ENCODE measurements at places on chromosomes 5 and 9. TPM values are rescaled to one million over a fixed set of nuclear protein-coding genes. Genes with fewer than 3 reads are reported as not detected.

The CNTNAP3 gene
- total RNA-seq: 5.1 TPM

The BHMT gene
- 1.6 TPM for total RNA-seq

The ARHGEF37 gene
- 1.8 TPM for total RNA-seq

The GHR gene
- total RNA-seq: 0.19 TPM

The SV2C gene
- 0.24 TPM for total RNA-seq

The CEMIP2 gene
- total RNA-seq: 52.1 TPM

The FCHO2 gene
- 15.7 TPM for total RNA-seq

The IL4 gene
- total RNA-seq: not detected

The NOTCH1 gene
- total RNA-seq: 60.9 TPM

The DBH gene
- 0.29 TPM for total RNA-seq

The FOXI1 gene
- total RNA-seq: not detected

The C9orf50 gene
- total RNA-seq: not detected

The CPEB4 gene
- 14.3 TPM for total RNA-seq

GRCh38 chr5:58022055-58022454 lies 437.8 kb downstream of the PLK2 start:
- no peaks in the 10 kb centered on the region for H3K36me3 ChIP-seq
- H3K27ac ChIP-seq: no peak overlapping the region
- no peak for DNase-seq
- H3K4me1 ChIP-seq: no peaks in the 10 kb centered on the region
- H3K4me3 ChIP-seq: no peak overlapping the region

GRCh38 chr9:123957731-123958130 lies 27.8 kb upstream of the DENND1A start:
- H3K36me3 ChIP-seq: no peaks in the 10 kb centered on the region
- DNase-seq: no peak
- peaks cover 2% of the 10 kb centered on the region for H3K4me1 ChIP-seq

GRCh38 chr9:69573651-69574050 lies 98.5 kb downstream of the APBA1 start:
- H3K27me3 ChIP-seq: no peaks in the 10 kb centered on the region
- H3K27ac ChIP-seq: no peak overlapping the region
- no peak for DNase-seq
- no peak overlapping the region for H3K4me3 ChIP-seq
- H3K36me3 ChIP-seq: no peaks in the 10 kb centered on the region

GRCh38 chr9:124292696-124293593 lies 35.2 kb downstream of the NEK6 start:
- no peak overlapping the region for H3K27ac ChIP-seq
- H3K27me3 ChIP-seq: no peaks in the 10 kb centered on the region
- DNase-seq: no peak
- no peak overlapping the region for H3K4me3 ChIP-seq

DNA sequence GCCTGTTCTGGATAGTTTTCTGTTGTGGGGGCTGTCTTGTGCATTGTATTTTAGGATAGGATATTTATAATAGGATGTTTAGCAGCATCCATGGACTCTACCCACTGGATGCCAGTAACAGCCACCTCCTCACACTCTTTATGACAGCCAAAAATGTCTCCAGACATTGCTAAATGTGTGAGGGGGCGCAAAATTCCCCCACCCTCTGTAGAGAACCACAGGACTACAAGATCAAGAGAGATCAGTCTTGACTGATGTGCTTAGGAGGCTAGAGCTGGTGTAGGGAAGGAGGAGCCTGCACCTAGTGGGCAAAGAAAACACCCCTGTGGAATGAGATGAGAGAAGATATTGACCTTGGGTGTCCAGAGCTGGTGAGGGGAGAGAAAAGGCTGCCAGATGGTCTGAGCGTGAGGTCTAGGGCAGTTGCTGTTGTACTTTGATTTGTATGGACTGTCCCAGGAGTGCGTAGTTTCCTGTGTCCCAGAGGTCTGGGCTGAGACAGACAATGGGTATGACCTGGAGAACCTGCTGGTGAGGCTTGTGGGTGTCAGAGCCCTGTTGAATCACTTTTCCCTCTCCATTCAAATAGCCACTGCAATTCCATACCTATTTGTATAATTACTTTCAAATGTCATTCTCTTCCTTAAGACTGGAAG lies 16.3 kb downstream of the DAPK1 start:
- DNase-seq: no peak
- no peak overlapping the region for H3K27ac ChIP-seq
- peaks cover 2% of the 10 kb centered on the region for H3K36me3 ChIP-seq

GRCh38 chr5:57298295-57298984 lies 124.6 kb downstream of the GPBP1 start:
- peaks cover 10% of the 10 kb centered on the region for H3K4me1 ChIP-seq
- H3K4me3 ChIP-seq: no peak overlapping the region
- no peak for DNase-seq

DNA sequence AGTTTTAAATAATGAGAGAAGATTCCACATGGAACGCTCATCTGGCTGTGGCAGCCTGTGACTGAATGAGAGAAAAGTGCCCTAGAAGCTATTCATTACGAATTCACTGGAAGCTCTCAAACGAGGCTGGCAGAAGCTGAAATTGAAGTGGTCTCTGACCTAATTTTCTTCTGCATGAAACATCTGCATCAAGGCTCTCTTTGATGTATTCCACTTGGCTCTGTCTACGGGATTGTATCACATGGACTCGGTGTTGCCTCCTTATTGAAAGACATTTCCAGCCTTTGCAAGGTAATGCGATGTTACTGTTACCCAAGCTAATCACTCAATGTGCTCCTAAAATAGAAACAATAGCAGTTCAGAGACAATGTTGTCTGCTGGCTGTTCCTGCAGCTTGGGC lies 246.9 kb upstream of the ZNF462 start:
- H3K4me3 ChIP-seq: no peak overlapping the region

- DNase-seq: no peak
- no peak overlapping the region for H3K27ac ChIP-seq
- no peaks in the 10 kb centered on the region for H3K4me1 ChIP-seq
- peak overlapping the region; percentile 98 for H3K4me3 ChIP-seq
- H3K36me3 ChIP-seq: no peaks in the 10 kb centered on the region
- H3K27me3 ChIP-seq: no peaks in the 10 kb centered on the region
These were observed 437 bp upstream of the TRIM41 start for GRCh38 chr5:181222630-181223057.

GRCh38 chr9:24936117-24936516 lies 390.4 kb upstream of the IZUMO3 start:
- DNase-seq: no peak
- no peak overlapping the region for H3K27ac ChIP-seq
- no peaks in the 10 kb centered on the region for H3K27me3 ChIP-seq

DNA sequence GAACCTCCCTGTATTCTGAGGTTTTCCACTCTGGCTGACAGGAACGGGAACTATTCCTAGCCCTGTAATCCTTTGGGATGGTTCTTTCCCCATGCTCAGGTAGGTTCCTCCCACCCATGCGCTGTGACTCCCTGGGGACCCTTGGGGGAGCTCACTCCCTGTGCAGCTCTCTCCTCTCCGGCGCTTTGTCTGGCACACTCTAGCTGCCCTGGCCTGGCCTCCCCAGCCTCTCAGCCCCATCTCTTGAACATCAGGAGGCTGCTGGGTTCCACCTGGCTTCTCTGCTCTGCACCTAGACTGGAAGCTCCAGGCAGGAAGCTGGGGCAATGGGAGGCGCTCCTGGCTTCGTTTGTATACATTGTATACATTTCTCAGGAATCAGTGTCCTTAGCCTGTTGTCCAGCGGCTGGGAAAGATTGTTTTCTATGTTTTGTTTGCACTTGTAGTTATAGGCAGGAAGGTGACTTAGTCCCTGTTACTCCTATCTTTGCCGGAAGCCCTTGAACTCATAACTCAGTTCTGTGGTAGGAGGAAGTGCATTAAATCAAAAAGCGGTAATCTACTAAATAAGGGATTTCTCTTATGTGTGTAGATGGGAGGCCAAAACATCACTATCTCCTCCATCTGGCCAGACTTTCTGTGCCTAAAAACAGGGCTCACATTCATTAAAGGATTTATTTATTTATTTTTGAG lies 20.4 kb downstream of the SLC25A25 start:
- H3K27me3 ChIP-seq: no peaks in the 10 kb centered on the region
- H3K27ac ChIP-seq: no peak overlapping the region
- H3K4me3 ChIP-seq: no peak overlapping the region
- no peak for DNase-seq
- no peaks in the 10 kb centered on the region for H3K36me3 ChIP-seq

- no peak overlapping the region for H3K4me3 ChIP-seq
- no peaks in the 10 kb centered on the region for H3K36me3 ChIP-seq
- DNase-seq: no peak
- no peak overlapping the region for H3K27ac ChIP-seq
- H3K27me3 ChIP-seq: no peaks in the 10 kb centered on the region
- H3K4me1 ChIP-seq: no peaks in the 10 kb centered on the region
These were observed 136.8 kb downstream of the TENT4A start for GRCh38 chr5:6850106-6850432.

GRCh38 chr9:134698587-134699342 lies 57.2 kb downstream of the COL5A1 start:
- H3K27me3 ChIP-seq: no peaks in the 10 kb centered on the region
- H3K4me1 ChIP-seq: peaks cover 3% of the 10 kb centered on the region
- peak; percentile 95 for DNase-seq
- H3K27ac ChIP-seq: no peak overlapping the region

GRCh38 chr5:42595597-42595996 lies 161.0 kb upstream of the CCDC152 start:
- no peak for DNase-seq
- H3K27me3 ChIP-seq: no peaks in the 10 kb centered on the region
- H3K36me3 ChIP-seq: no peaks in the 10 kb centered on the region
- no peak overlapping the region for H3K27ac ChIP-seq
- H3K4me1 ChIP-seq: no peaks in the 10 kb centered on the region
- no peak overlapping the region for H3K4me3 ChIP-seq

DNA sequence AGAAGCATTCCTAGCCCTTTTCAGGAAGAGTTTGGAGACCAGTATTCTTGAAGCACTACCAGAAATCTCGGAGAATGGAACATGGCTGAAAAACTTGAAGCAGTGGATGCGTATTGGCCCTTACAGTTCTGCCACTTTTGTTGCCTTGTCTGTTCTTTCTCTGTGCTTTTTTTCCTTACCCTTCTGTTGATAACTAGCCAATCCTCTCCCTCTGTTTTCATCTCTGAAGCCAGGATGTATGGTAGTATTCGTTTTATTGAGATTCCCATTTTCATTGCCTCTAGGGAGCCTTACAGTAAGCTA lies 564 bp upstream of the CCNH start:
- H3K4me3 ChIP-seq: peak overlapping the region; percentile 92
- H3K27me3 ChIP-seq: peaks cover 1% of the 10 kb centered on the region
- H3K36me3 ChIP-seq: peaks cover 12% of the 10 kb centered on the region
- DNase-seq: no peak
- H3K4me1 ChIP-seq: no peaks in the 10 kb centered on the region

GRCh38 chr5:135110785-135111596 lies 77.0 kb upstream of the PITX1 start:
- no peaks in the 10 kb centered on the region for H3K36me3 ChIP-seq
- no peak for DNase-seq
- no peak overlapping the region for H3K4me3 ChIP-seq
- H3K4me1 ChIP-seq: no peaks in the 10 kb centered on the region
- H3K27me3 ChIP-seq: 0 out of 2 replicates have a peak, but pooled peaks cover 3% of the 10 kb centered on the region
- H3K27ac ChIP-seq: no peak overlapping the region

DNA sequence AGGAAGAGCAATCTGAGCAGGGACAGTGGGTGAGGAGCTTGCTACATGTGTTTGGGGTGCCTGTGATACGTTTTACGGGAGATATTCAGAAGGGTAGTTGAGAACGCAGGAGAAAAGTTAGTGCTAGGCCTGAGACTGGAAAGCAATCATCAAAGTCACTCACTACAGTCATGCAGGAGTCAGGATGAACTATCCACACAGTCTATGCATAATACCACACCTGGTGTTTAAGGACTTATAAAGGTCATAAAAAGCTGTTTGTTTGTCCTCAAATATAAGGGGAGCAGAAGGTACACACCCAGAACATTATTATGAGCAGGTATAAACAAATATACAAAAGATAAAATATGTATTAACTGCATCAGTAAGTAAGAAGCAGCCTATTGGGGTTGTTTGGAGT lies 176.6 kb downstream of the GNA14 start:
- no peaks in the 10 kb centered on the region for H3K27me3 ChIP-seq
- DNase-seq: no peak
- H3K4me3 ChIP-seq: no peak overlapping the region
- no peak overlapping the region for H3K27ac ChIP-seq

DNA sequence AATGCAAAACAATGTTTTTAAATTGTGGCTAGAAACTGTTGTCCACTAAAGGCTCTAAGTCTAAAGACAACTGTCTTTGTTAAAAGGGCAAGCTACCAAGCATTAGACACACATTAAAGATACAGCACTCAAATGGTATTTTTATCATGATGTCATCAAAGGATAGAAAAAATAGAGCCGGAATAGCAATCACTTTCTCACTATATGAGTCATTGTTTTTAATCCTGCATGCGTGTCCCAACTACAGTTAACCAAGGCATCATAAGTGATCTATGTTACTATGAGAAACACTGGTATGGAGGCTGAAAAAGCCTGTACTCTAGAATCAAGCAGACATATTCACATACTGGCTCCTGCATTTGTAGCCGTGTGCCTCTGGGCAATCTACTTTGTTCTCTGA lies 1.9 kb upstream of the PJA2 start:
- no peak overlapping the region for H3K4me3 ChIP-seq
- H3K36me3 ChIP-seq: no peaks in the 10 kb centered on the region
- peaks cover 6% of the 10 kb centered on the region for H3K4me1 ChIP-seq

DNA sequence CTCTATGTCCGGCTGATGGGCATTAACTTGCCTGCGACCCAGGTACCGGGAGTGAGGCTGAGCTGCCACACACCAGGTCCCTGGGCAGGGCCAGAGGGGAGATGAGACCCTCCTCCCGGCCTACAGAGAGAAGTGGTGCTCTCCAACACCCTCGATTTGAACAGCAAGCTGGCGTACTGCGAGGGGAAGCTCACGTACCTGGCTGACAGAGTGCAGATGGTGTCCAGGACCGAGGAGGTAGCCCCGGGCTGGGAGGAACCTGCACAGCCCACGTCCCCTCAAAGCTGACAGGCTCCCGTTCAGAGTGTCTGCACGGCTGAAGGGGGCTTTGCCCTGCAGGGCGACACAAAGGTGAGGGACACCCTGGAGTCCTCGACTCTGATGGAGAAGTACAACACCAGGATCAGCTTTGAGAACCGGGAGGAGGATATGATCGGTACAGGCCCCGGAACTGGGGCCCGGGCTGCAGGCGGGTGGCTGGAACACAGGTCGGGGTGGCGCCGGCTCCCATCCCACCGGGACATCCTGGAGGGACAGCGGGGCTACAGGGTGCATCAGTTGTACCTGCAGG lies 1.0 kb upstream of the RABL6 start:
- no peak for DNase-seq
- H3K4me1 ChIP-seq: no peaks in the 10 kb centered on the region
- no peaks in the 10 kb centered on the region for H3K27me3 ChIP-seq
- peak overlapping the region; percentile 88 for H3K4me3 ChIP-seq
- H3K27ac ChIP-seq: no peak overlapping the region

GRCh38 chr9:107226421-107226820 lies 56.7 kb upstream of the RAD23B start:
- no peak overlapping the region for H3K4me3 ChIP-seq
- no peaks in the 10 kb centered on the region for H3K36me3 ChIP-seq
- no peak for DNase-seq
- H3K27ac ChIP-seq: no peak overlapping the region
- H3K4me1 ChIP-seq: peaks cover 8% of the 10 kb centered on the region
